Myocyte (in vitro differentiated cells): ENCODE measurements at places on chromosomes 4 and X. TPM values are rescaled to one million over a fixed set of nuclear protein-coding genes. Genes with fewer than 3 reads are reported as not detected.

DNA sequence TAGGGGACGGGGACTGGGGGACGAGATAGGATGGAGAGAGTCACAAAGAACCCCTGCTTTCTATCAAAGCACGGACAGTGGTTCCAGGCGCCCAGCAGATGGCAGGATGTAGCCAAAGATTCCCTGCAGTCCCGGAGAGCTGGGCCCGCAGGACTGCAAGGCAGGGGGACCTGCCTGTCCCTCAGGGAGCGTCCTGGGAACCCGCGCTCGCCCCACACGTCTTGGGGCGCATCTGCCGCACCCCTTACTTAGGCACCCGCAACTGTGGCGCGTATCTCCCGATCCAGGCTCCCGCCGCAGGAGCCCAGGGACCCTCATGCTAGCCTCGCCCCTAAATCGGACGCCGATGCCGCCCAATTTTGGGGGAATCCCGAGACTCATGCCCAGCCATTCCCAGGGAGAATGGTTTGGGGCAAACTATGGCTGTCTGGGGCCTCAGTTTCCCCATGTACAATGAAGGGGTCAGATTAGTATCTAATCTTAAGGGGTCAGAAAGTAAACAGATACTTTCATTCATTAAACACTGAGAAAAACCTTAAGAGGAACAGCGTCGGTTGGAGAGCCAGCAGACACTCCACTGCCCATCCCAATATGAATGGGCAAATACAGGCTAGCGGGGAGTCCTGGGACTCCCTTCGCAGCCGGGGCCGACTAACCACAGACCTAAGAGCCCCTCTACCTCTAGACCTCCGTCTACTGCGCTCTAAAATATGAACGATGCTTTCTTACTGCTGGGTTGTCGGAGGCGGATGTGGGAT lies 581 bp upstream of the STK32B start:
- DNase-seq, result peak; percentile 78

DNA sequence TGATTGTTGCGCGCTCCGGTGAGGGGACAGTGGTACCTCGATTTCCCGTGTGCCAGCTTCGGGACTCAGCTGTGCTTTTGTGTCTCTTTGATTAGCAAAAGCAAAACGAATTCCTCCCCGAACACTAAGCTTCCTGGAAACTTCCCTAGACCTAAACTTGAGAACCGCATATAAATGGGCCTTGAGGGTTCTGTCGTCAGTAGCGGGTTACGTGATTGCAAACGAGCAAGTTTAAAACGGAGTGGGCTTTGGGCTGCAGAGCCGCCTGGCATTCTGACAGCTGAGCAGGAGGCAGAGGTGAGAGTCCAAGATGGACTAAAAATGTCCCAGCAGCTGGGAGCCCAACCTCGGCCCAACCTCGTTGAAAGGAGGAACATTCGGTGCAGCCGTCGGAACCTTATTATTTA lies 1.2 kb upstream of the TAPT1 start:
- DNase-seq, result peak; percentile 69

DNA sequence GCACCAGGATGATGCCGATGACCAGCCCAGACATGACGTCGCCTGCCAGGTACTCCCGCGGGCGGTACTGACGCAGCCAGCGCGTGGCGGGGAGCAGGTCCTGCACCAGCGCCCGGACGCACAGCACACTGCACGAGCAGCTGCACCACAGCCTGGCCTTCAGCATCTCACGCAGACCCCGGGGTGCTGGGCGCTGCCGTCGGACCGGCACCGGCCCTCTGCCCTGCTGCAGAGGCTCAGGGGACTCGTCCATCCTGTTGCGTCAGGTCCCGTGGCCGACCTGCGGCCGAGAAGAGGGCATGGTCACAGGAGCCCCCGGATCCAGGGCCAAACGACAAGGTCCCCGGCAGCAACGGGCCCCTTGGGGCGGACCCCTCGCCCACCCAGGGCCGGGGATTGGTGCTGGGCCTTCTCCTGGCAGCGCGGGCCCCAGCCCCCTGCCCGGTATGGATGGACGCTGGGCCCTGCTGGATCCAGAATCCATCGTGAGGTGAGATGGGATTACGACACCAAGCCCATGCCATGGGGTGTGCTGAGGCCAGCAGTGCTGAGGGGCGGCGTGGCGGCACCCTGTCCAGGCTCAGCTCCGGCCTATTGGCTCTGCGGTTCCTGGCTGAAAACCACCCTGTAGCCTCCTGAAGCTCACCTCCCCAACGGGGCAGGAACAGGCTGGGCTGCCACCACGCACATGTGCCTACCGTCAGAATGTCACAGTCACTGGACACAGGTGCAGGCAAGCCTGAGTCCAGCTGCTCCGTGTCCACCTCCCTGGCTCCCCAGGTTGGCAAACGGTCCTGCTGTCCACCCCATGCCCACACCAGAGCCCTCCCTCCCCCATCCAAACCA lies 1.5 kb downstream of the SLC26A1 start:
- no peak for DNase-seq

- DNase-seq, result no peak
These were observed 27.1 kb upstream of the HGFAC start for GRCh38 chr4:3414421-3415279.

DNA sequence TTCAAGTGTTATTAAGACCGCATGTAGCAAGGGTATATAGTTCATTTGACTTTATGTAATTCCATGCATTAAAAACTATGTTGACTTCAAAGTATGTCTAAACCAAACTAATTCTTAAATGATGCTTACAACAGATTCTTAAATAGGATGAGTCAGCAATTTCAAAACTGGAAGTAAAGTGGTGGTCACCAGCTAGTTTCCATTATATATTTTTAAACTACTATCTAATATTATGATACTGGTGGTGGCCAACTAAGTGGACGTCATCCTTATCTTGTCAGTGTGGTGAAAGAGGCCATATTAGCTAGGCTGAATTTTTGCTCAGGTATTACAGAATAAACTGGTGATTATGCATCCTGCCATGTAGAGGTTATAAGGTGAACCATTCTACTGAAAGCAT lies 1.2 kb downstream of the IL15 start:
- DNase-seq, result no peak

DNA sequence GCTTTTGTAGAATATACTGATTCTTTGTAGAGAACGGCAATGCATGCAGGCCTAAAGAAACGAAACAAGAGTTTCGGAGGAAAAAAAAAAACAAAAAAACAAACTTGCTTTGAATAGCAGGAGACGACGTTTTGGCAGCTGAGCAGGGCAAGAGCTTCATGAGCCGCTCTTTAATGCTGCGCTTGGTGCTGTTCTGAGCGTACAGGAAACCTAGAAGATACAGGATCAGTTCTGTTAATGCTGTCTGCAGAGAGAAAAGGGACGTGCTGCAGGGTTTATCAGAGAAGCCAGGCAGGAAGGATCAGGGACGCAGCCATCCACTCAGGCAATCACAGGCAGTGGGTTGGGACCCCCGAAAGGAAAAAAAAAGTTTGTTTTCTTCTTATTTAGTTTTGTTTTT lies 182.2 kb downstream of the PACRGL start:
- no peak for DNase-seq

PPM1K gene
- 45.9 and 49.2 TPM in 2 replicates for total RNA-seq

ZNF185 gene
- 0.47 and 0.83 TPM in 2 replicates for total RNA-seq

LPAR4 gene
- total RNA-seq, result 6.3 and 11.7 TPM in 2 replicates
